SK-N-DZ (cell line): ENCODE measurements at places on chromosomes 13 and 19.

- DNase-seq = no peak
Measured at GRCh38 chr19:46124638-46125115, at the start of gene IGFL3. IGFL3 (minus strand) TSS chr19:46124688; CDS start chr19:46124649, 39 bp downstream.

- DNase-seq = no peak
Measured at GRCh38 chr13:88800505-88800904, 1129.3 kb downstream of the SLITRK5 start.

GRCh38 chr13:102593466-102593865, 3.3 kb upstream of the TPP2 start:
- DNase-seq = no peak

DNA sequence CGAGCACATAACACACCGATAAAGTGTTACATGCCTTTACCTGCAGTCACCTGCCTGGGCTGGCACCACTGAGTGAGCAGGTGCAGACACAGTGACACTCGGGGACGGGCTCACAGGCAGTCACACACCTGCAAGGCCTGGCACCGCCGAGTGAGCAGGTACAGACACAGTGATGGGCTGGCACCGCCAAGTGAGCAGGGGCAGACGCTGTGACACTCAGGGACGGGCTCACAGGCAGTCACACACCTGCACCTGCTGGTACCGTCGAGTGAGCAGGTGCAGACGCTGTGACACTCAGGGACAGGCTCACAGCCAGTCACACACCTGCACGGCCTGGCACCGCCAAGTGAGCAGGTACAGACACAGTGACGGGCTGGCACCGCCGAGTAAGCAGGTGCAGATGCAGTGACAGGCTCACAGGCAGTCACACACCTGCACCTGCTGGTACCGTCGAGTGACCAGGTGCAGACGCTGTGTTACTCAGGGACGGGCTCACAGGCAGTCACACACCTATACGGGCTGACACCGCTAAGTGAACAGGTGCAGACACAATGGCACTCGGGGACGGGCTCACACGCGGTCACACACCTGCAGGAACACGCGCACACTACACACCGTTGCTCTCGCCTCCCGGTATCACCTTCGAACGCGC, 470 bp downstream of the ZNF835 start:
- DNase-seq = no peak

- DNase-seq = no peak
Measured at GRCh38 chr19:21109116-21109515, 27.1 kb downstream of the ZNF714 start.

GRCh38 chr19:970695-971094, 13.4 kb upstream of the WDR18 start:
- no peak for DNase-seq

DNA sequence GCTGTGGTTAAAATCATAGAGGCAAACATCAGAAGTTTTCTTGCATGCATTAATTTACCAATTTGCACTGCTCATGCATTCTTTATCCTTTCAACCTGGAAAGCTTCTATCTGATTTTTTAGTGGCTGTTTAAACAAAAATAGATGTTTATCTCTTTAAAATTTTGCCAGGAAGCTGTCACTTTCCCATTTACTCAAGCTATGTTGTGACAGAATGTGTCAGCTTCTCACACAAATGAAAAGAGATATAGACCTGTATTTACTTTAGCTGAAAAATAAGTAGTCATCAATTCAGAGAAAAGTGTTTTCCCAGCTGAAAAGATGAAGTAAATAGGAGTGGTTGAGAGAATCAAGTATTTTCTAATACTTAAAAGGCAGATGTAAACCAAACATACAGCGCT, 872.8 kb downstream of the DACH1 start:
- no peak for DNase-seq

- no peak for DNase-seq
Measured at GRCh38 chr19:49524812-49525455, 2.9 kb upstream of the RCN3 start.

- no peak for DNase-seq
Measured at GRCh38 chr13:65926750-65927171, 1303.4 kb downstream of the PCDH9 start.

- no peak for DNase-seq
Measured at GRCh38 chr13:96130818-96131340, 41.0 kb downstream of the HS6ST3 start.

DNA sequence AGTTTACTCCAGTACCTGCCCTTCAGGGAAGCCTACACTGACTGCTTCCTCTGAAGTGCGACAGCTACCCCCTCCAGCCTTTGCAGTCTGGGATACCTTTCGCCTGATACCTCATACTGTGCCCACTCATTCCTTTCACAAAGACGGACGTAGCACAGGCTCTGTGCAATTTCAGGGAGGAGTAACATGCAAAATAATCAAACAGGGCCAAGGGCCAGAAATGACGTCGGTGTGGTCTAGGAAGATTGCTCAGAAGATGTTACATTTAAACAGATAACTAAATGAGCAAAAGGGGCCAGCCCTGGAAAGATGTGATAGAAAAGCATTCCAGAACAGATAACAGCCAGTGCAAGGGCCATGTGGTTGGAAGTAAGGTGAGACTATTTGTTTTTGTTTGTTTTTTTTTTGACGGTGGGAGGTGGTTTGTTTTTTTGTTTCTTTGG, 6.6 kb upstream of the DDX39A start:
- DNase-seq = no peak

- no peak for DNase-seq
Measured at GRCh38 chr19:1237754-1238368, at the start of gene CBARP. CBARP (minus strand) TSS chr19:1238005; CDS start chr19:1236100, 1,905 bp downstream.

GRCh38 chr13:110964229-110965037, 49.6 kb upstream of the ANKRD10 start:
- DNase-seq = no peak

DNA sequence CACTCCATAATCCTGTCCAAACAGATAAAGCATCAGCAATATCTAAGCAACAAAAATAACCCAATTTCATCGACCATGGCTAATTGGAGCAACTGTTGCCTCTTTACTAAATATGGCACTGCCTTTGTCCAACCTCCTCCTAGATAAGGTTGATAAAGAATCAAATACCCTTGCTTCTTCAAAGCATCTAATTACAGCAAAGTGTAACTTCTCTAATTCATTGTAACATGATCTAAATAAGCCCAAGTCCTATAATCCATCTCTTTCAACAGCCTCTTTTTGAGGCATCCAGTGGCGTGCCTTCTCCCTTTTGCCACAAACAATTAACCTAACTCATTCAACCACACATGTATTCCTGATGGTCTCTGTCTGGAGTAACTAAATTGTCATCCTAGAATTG, 81.7 kb upstream of the KLHL1 start:
- DNase-seq = peak; percentile 92

DNA sequence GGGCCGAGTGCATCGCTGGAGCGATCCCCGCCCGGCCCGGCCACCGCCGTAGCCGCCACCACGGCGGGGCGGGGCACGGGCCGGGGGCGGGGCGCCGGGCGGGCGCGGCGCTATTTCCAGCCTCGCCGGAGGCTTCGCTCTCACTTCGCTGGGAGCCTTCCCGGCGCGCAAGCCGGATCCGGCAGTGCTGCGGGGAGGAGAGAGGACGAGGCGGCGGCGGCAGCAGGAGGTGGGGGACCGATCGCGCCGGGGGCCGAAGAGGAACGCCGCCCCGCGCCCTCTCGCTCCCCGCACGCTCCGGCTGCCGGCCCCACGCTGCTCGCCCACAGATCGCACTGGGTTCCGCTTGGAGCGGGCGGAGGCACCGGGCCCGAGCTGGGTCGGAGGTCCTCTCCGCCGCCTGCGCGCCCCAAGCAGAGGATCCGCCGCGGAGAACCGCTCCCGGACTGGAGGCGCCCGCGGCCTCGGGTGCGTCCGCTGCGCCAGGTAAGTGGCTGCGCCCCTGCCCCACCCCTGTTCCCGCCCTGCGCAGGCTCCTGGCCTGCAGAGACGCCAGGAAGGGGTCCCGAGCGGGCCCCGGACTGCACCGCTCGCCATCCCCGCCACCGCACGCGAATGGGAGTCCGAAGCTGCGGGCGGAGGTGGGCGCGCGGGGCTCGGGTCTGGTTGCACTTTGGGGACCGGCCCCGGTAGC, at the start of gene CHST8:
Gene CHST8, plus strand, starts transcription at position 143 of the 694 bp plus-strand sequence. CDS start 67,309 bp downstream, outside the sequence.
- peak; percentile 66 for DNase-seq

DNA sequence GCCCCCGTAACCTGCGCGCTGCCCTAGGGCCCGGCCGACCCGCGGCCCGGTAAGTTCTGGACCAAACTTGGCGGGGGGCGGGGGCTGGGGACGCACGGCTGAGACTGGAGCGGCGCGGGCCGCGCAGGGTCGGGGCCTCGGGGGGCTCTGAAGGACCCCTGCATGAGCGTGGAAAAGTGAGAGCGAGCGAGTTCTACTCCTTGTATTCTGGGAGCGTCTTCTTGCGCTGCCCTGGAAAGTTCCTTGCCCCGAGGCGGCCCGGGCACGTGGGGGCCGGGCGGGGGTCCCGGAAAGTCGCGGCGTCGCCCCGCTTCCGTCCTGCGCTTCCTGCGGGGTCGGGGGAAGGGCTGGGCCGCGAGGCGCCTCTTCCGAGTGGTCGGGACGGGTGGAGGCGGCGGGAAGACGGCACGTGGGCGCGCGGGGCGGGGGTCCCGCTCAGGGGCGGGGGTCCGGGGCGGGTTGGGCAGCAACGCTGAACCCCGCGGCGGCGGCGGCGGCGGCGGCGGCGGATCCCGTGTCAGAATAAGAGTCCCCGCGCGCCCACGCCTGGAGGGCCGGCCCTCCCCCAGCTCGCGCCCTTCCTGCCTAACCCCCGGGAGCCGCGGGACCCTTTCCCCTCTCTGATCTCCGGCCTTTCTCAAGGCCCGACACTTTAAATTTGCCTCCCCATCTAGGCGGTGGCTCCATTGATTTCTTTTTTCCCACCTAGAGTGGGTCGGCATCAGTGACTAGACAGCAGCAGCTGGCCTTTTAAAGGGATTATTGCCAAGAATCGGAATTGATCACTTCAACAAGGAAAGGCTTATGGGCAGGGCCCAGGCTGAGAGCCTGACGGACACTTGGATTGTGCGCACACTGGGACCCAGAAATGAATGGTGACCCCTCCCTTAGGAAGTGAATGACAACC, 749 bp downstream of the GATAD2A start:
- peak; percentile 36 for DNase-seq

DNA sequence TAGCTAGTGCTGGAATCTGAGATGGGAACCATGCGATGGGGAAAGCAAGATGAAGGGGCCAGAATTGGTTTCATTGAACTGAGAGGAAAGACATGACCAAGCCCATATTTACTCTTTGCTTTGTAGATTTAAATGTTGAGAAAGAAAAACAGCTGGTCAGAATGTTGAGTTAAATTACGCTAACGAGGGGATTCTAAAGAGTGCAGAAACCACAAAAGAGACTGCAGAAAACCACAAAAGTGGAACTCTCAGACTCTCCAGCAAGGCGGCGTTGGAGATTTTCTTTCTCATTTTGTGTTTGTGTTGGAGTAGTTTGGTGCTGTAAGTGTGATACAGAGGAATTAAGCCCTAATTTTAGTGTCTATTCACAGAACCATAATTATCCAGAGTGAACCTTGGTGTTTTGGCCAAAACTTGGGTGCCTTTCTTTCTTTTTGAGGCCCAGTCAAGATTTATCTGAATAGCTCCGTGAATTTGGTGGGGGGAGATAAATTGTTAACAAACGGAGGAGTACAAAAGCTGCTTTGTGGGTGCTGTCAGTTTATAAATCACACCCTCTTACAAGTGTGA, 26.3 kb downstream of the SAE1 start:
- no peak for DNase-seq

- DNase-seq = no peak
Measured at GRCh38 chr19:44712864-44713515, 14.0 kb downstream of the CEACAM16 start.

- no peak for DNase-seq
Measured at GRCh38 chr13:30113983-30114570, 193.3 kb downstream of the KATNAL1 start.

GRCh38 chr13:62057286-62057685, 641.6 kb upstream of the PCDH20 start:
- DNase-seq = no peak

DNA sequence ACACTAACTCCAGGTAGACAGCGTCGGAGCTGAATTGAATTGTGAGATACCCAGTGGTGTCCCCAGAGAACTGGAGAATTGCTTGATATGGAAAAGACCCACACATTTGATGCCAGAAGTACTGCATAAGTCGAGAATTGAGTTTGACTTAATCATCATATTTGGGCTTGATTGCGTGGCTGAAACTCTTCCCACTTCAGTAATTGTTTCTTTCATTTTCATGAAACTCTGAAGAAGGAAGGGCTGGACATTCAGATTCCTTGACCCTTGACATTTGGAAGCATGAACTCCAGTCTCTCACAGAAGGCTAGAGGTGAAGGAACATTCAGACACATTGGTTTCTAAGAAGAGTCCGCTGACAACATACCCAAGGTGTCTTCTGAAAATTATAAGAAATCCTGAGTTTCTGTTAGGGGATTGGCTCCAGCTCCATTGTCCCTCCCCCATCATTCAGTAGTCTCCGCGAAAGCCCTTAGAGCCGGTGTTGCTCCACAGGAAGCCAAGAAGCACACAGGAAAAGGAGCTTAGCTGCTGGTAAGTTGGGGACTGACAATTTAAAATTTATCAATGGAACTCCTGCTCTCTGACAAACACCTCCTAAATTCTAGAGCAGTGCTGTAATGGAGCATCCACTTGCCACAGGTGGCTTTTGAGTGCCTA, at the start of gene FPR2:
Gene FPR2, plus strand, starts transcription at position 484 of the 660 bp plus-strand sequence. CDS start 7,479 bp downstream, outside the sequence.
- no peak for DNase-seq

- no peak for DNase-seq
Measured at GRCh38 chr13:59674616-59675015, 489.1 kb downstream of the DIAPH3 start.

DNA sequence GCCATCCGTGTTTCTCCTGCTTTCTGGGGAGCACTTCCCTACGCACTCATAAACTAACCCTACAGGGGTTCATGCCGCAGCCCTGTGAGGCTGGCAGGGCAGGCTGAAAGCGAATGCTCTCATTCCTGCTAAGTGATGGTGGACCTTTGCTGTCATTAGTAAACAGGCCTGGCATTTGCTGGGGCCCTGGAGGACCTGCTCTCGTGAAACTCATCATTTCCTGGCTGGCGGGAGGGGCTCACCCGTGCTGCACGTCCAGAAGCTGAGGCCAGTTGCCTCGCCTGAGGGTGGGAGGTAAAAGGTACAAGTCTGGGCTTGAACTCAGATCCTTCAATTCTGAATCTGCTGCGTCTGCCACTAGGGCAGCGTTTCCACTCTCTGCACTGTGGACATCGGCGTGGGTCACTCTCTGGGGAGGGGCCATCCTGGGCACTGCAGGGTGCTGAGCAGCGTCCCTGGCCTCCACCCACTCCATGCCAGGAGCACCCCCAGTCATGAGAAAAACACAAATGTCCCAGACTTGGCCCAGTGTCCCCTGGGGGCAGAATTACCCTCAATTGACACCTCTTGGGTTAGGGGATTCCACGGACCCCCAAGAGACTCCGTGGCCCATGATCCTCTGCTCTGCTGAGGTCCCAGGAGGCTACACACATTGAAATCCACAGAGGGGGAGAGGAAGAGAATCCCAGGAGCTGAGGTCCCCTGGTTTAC, 7.0 kb downstream of the MOB3A start:
- DNase-seq = no peak

GRCh38 chr13:51147732-51148131, 36.7 kb upstream of the C13orf42 start:
- DNase-seq = no peak

- no peak for DNase-seq
Measured at GRCh38 chr19:54470991-54471782, 1.9 kb downstream of the CDC42EP5 start.

- DNase-seq = no peak
Measured at GRCh38 chr19:57905258-57905657, 11.1 kb downstream of the ZNF417 start.
